T-helper 17 cell (primary cell): ENCODE measurements at places on chromosomes 6 and 20. TPM values are rescaled to one million over a fixed set of nuclear protein-coding genes. Genes with fewer than 3 reads are reported as not detected.

- no peak overlapping the region for H3K4me3 ChIP-seq
- peaks cover 9% of the 10 kb centered on the region for H3K27me3 ChIP-seq
- DNase-seq = no peak
- no peak overlapping the region for H3K27ac ChIP-seq
- peaks cover 2% of the 10 kb centered on the region for H3K4me1 ChIP-seq
These were observed 281.1 kb downstream of the SYNE1 start for GRCh38 chr6:152356016-152356415.

DNA sequence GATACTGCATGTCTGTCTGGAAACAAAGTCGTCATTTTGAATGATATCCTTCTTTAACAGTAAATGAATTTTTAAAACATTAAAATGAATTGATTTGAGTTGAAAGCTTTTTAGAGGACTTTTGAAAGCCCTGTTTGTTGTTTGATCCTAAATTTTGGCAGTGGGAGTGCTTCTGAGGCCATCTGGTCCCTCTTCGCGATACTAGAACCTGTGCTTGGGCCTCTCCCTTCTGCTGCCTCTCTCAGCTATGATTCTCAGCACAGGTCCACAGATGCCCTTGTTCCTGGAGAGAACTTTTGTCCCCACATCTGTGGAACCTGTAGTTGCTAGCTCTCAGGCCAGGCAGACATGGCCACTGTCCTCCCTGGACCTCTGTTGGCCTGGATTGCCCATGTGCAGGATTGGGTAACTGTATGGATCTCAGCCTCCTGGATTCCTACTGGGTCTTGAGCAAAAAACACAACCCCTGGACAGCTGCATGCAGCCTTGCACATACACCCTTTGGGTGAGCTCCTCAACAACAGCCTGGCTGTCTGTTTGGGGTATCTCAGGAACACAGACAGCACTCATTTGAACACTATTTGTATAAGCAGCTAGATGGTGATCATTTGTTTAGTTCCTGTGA lies 21.9 kb downstream of the UST start:
- DNase-seq = no peak
- no peaks in the 10 kb centered on the region for H3K36me3 ChIP-seq
- H3K27me3 ChIP-seq = no peaks in the 10 kb centered on the region
- H3K27ac ChIP-seq = peak overlapping the region; percentile 83
- H3K4me3 ChIP-seq = no peak overlapping the region

DNA sequence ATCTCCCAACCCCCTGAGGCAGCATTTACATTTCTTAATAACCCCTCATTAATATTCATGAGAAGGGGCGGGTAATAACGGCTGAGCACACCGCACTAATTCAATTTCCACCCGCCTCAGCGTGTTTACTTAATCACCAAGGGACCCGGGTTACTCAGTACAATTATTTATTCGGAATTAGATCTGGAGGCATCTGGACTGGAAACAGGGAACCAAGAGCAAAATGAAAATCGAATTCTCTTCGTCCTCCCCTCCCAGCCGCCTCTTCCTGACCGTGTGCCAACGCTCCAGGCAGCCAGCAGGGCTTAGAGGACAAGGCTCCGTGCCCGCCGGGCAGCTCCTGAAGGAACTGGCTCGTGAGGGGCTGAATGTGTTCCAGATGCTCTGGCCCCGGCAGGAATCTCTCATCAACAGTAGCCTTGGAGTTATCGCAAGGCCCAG lies 23.5 kb upstream of the CTNNBL1 start:
- no peak for DNase-seq
- peaks cover 54% of the 10 kb centered on the region for H3K27me3 ChIP-seq
- H3K27ac ChIP-seq = no peak overlapping the region
- H3K36me3 ChIP-seq = peaks cover 4% of the 10 kb centered on the region
- H3K4me1 ChIP-seq = peaks cover 6% of the 10 kb centered on the region
- no peak overlapping the region for H3K4me3 ChIP-seq

- H3K27ac ChIP-seq = no peak overlapping the region
- H3K4me1 ChIP-seq = peaks cover 4% of the 10 kb centered on the region
- H3K36me3 ChIP-seq = no peaks in the 10 kb centered on the region
- no peaks in the 10 kb centered on the region for H3K27me3 ChIP-seq
- H3K4me3 ChIP-seq = no peak overlapping the region
These were observed 574.4 kb downstream of the PRKN start for GRCh38 chr6:162153120-162153519.

DNA sequence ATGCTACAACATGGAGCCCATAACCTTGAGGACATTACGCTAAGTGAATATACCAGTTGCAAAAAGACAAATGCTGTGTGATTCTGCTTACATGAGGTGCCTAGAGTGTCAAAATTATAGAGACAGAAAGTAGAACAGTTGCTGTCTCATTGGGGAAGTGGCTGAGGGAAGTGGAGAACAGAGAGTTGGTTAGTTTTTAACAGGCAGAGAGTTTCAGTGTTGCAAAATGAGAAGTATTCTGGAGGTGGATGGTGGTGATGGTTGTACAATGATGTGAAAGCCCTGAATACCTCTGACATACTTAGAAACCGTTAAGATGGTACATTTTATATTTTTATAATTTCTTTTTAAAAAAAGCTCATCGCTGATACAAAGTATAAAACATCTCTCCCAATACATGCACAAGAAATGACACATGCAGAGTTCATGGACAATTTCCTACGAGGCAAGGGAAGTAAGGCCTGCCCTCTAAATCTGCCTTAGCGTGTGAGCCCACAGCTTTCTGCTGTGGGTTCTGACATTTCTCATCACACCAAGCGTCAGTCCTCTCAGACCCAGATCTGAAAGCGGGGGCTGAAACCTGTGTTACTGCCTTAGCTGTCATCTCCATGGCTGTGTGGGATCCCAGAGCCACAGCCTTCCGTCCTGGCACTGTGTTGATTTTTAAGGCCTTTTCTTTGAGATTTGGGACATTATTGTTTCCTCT lies 126.0 kb downstream of the RNASET2 start:
- peaks cover 5% of the 10 kb centered on the region for H3K36me3 ChIP-seq
- H3K4me3 ChIP-seq = no peak overlapping the region
- no peak overlapping the region for H3K27ac ChIP-seq
- no peaks in the 10 kb centered on the region for H3K27me3 ChIP-seq

Gene GFRAL
- total RNA-seq = not detected

Gene SCGN
- not detected for total RNA-seq

Gene SLC22A2
- total RNA-seq = not detected

DNA sequence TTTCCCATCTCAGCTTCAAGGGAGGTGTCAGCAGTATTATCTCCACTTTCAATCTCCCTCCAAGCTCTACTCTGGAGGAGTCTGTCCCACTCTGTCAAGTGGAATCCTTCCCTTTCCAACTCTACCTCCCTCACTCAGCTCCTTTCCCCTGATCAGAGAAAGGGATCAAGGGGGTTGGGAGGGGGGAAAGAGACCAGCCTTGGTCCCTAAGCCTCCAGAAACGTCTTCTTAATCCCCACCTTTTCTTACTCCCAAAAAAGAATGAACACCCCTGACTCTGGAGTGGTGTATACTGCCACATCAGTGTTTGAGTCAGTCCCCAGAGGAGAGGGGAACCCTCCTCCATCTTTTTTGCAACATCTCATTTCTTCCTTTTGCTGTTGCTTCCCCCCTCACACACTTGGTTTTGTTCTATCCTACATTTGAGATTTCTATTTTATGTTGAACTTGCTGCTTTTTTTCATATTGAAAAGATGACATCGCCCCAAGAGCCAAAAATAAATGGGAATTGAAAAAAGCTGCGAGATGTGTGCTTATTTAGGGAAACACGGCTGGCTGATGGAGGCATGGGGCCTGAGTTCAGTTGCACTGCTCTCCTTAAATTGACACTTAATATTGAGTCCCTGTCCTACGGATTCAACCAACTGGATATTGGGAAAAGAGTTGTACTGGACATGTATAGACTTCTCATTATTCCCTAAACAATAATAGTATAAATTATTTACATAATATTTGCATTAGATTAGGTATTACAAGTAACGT lies 4.9 kb downstream of the TUBB start:
- peak overlapping the region; percentile 94 for H3K27ac ChIP-seq
- DNase-seq = no peak
- no peaks in the 10 kb centered on the region for H3K27me3 ChIP-seq
- peaks cover 9% of the 10 kb centered on the region for H3K36me3 ChIP-seq
- H3K4me3 ChIP-seq = no peak overlapping the region

DNA sequence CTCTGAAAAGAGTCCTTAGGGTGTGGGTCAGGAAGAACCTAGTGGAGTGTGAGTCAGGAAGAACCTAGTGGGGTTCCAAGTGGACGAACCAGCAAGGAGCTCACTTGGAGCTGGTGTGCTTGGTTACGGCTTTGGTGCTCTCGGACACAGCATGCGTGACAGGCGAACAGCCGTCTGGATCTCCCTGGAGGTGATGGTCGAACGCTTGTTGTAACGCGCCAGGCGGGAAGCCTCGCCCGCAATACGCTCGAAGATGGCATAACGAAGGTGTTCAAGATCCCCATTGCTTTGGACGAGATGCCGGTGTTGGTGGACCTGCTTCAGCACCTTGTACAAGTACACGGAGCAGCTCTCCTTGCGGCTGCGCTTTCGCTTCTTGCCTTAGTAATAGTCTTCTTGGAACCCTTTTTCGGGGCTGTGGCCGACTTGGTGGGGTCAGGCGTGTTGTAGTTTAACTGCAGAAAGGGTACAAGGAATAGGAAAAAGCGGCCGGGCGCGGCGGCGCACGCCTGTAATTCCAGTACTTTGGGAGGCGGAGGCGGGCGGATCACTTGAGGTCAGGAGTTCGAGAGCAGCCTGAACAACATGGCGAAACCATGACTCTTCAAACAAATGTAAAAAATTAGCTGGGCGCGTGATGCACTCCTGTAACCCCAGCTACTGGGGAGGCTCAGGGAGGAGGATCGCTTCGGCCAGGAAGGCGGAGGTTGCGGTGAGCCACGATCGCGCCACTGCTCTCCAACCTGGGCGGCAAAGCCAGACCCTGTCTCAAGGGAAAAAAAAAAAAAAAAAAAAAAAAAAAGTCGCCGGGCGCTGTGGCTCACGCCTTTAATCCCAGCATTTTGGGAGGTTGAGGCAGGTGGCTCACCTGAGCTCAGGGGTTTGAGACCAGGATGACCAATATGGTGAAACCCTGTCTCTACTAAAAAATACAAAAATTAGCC lies 48.0 kb downstream of the OR2B2 start:
- peak overlapping the region; percentile 98 for H3K27ac ChIP-seq
- no peak for DNase-seq
- H3K27me3 ChIP-seq = peaks cover 5% of the 10 kb centered on the region

Gene DSTN
- 46.5 TPM for total RNA-seq

- H3K36me3 ChIP-seq = no peaks in the 10 kb centered on the region
- DNase-seq = no peak
- H3K4me1 ChIP-seq = no peaks in the 10 kb centered on the region
- no peak overlapping the region for H3K27ac ChIP-seq
- H3K4me3 ChIP-seq = no peak overlapping the region
These were observed 431.8 kb downstream of the PREX1 start for GRCh38 chr20:48395816-48396546.

DNA sequence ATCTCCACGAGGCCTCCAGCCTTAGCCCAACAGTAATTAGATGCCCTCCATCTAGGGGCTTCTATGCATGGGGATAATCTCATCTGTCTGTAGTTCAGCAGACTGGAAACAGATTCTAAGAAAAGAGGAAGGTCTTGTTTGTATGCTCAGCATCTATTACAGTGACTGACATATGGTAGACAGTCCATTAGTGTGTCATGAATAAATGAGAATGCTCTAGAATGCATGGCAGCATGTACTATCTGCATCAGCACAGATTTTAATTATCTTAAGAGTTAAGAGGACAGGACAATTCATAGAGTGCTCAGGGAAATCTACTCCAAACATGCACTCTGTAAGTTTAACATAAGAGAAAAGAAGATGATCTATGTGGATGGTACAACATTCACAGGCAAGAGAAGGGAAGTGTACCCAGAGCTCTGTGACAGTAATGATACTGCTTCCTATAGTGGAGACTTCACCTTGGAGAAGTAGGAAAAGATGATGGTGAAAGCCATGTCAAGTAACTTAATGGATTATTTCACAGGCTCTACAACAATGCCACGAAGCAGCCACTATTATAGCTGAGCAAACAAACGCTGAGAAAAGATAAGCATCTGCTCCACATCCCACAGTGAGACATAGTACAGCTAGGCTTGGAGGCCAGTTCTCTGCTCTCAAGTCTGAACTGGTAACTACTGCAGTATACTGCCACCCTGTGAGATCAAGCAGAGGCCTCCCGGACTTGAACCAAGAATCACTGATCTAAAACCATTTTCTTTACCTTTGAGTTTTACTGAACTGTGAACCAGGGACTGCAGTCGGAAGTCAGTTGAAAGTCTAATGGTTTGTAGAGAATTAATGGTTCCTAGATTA lies 309.2 kb upstream of the SPTLC3 start:
- H3K27ac ChIP-seq = no peak overlapping the region
- no peaks in the 10 kb centered on the region for H3K36me3 ChIP-seq
- no peak for DNase-seq
- H3K27me3 ChIP-seq = no peaks in the 10 kb centered on the region

DNA sequence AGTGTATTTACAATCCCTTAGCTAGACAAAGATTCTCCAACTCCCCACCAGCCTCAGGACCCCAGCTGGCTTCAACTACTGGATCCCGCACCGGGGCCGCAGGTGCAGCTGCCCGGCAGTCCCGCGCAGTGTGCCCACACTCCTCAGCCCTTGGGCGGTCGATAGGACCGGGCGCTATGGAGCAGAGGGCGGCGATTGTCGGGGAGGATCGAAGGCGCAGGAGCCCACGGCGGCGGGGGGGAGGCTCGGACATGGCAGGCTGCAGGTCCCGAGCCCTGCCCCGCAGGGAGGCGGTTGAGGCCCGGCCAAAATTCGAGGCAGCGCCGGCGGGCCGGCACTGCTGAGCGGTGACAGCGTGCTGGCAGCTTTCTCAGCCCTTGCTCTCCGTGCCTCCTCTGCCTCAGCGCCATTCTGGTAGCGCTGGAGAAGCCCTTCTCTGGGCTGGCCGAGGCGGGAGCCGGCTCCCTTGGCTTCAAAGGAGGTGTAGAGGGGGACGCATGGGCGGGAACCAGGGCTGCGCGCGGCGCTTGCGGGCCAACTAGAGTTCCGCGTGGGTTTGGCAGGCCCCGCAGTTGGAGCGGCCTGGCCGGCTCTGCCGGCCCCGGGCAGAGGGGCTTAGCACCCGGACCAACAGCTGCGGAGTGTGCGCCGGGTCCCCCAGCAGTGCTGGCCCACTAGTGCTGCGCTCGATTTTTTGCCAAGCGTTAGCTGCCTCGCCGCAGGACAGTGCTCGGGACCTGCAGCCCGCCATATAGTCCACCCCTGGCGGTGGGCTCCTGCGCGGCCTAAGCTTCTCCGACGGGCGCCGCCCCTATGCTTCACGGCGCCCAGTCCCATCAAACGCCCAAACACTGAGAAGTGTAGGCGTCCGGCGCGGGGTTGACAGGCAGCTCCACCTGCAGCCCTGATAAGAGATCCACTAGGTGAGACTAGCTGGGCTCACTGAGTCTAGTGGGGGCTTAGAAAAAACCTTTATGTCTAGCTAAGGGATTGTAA lies 32.4 kb upstream of the KIF13A start:
- no peaks in the 10 kb centered on the region for H3K36me3 ChIP-seq
- no peaks in the 10 kb centered on the region for H3K4me1 ChIP-seq
- H3K27me3 ChIP-seq = peaks cover 14% of the 10 kb centered on the region
- no peak overlapping the region for H3K4me3 ChIP-seq
- no peak for DNase-seq

- H3K27ac ChIP-seq = no peak overlapping the region
- no peak for DNase-seq
- H3K4me1 ChIP-seq = peaks cover 12% of the 10 kb centered on the region
These were observed 16.9 kb upstream of the UBE2V1 start for GRCh38 chr20:50129662-50130355.

Gene FAM184A
- total RNA-seq = 3.5 TPM

- peaks cover 72% of the 10 kb centered on the region for H3K27me3 ChIP-seq
- no peaks in the 10 kb centered on the region for H3K36me3 ChIP-seq
- no peak overlapping the region for H3K4me3 ChIP-seq
- no peak overlapping the region for H3K27ac ChIP-seq
These were observed 18.1 kb downstream of the TFAP2A start for GRCh38 chr6:10396785-10397184.
